ENCODE measurements at places on chromosomes 4 and X.

DNA sequence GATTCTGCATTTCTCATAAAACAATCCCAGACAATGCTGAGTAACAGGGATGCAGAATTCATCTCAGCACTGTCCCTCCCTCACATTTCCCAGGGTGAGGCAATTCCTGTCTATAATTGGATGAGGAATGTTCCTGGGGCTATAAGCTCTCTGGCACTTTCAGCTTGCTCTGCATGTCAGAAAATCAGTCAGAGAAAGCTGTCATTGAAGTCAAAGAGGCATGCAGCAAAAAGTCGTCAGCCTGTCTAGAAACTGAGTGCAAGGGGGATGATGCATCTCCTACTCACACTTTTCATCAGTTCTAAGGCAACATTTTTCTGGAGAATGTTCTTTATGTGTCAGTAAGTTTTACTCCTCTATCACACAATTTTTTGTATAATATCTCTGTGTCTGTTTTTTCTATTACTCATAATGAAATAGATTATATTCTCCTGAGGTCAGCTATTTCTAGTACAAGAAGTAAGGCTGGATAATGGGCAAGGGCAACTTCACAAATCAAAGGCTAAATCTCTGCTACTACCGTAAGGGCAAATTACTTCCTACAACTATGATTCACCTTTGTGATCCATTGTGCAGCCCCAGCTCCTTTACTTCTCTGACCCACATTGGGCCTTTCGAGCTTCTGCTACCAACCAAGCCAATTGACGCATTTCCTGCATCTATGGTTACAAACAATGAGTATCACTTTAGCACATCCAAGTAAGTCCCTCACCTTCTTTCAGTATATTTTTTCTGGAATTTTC is 56.0 kb downstream of the TASL start:
- DNase-seq = peak; percentile 89

DNA sequence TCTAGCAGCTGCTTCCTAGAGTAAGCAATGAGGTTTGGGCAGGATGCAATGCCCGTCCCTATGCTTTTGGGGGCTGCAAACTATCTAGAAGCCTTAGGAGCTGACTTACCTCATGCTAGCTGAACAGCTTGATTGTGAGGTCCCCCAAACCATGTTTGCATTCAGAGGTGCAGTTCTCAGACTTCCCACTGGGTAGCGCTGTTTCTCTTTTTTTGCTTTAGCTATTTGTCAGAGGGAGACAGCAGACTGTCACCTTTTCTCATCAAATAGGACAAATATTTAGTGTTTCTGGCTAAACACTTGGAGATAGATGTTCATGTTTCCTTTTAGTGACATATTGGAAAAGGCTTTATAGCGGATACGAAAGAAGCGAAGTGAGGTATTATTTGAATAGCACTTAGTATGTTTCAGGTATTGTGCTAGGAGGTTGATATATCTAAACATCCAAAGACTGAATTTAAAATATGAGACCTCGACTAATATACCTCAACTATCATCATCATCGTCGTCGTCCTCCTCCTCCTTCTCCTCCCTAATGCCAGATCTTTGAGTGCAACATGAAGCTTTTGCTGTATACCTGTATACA is 18.7 kb upstream of the TMEM192 start:
- DNase-seq = peak; percentile 59

DNA sequence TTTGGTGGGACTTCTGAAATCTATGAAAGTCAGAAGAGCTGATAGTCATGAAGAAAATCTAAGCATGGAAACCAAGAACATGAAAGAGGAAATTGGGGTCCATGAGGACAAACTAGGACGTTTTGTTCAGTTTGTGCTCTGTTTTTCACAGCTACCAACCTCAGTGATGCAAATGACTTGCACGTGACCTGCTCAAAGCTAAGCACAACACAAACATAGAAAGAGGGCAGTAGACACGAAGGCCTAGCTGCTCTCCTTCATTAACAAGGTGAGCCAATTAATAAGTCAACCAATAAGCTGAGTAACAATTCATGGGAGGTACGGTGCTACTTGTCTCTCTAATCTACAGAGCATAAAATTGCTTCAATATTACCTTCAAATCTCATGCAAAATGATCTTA is 684.1 kb downstream of the TRAM1L1 start:
- no peak for DNase-seq

GRCh38 chr4:53089936-53090729 is 228.0 kb downstream of the RASL11B start:
- DNase-seq = peak; percentile 27

GRCh38 chr4:69051576-69051943 is 44.7 kb upstream of the UGT2B7 start:
- DNase-seq = no peak

- DNase-seq = no peak
These were observed 405.2 kb downstream of the FAT4 start for GRCh38 chr4:125719987-125720386.

DNA sequence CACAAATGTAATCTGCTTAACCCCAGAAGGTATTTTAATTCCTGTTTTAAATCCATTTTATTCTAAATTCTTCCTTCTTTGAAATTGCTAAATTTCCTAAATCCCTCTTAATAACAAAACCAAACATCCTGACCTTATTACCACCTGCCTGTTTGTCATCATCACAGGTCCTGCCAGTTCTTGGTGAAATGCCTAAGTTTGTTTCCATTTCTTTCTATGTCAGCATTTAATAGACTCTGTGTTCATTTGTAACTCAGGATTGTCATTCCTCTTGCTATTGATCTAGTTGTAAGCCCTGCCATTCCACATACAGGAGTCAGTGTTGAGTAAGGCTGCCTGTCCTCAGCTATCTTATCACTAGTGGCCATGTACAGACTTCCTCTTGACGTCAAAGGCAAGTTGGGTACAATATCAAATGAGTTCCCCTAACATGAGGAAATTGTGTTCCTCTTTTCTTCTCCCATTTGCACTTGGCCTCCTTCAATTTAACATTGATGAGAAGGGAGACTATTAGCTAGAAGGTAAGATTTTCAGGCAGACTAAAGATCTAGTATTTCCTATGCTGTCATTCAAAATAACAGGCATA is 440.1 kb downstream of the AFF2 start:
- DNase-seq = no peak

DNA sequence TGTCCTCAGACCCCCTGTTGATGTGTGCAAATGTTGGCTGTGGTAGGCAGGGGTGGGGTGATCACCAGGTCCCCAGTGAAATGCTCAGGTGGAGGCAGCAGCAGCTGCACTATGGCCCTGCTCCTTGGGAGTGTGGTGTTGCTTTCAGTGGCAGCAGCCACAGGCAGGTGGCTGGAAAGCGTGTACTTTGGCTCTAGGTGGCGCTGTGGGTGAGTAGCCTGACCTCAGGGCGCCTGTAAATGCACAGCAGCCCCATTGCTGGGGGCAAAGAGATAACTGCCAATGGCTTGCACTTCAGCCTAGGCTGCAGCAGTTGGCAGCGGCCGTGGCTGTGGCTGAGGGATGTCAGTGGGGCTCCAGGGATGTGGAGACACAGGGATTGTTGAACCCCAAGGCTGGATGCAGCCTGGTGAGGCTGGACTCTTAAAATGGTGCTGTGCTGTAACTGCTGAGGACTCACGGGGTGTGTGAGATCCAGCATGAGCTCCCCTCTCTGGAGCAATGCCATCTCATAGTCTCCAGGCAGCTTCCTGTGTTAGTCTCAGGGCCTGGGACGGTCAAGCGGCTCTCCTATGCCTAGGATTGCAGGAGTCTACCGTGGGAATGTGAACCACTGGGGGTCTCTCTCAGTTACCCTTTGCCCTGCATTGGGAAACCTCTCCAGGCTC is 421.7 kb upstream of the HTR2C start:
- no peak for DNase-seq

DNA sequence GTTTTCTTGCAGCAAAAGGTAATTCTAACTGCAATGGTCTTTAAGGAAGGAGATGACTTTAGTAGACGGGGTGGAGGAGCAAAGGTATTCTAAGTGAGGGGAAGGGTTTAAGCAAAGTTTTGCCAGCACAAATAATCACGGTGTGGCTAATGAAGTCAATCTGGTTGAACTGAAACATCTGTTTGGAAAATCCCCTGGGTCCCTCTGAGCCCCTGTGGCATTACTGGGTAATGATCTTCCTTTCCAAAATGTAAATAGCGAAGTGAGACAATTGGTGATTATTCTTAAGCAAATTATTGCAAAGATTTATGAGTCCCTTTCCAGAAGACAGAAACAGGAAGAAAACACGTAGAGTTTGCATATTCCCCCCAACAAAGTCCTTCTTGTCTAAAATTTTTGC is 47.2 kb downstream of the FGFBP1 start:
- no peak for DNase-seq

DNA sequence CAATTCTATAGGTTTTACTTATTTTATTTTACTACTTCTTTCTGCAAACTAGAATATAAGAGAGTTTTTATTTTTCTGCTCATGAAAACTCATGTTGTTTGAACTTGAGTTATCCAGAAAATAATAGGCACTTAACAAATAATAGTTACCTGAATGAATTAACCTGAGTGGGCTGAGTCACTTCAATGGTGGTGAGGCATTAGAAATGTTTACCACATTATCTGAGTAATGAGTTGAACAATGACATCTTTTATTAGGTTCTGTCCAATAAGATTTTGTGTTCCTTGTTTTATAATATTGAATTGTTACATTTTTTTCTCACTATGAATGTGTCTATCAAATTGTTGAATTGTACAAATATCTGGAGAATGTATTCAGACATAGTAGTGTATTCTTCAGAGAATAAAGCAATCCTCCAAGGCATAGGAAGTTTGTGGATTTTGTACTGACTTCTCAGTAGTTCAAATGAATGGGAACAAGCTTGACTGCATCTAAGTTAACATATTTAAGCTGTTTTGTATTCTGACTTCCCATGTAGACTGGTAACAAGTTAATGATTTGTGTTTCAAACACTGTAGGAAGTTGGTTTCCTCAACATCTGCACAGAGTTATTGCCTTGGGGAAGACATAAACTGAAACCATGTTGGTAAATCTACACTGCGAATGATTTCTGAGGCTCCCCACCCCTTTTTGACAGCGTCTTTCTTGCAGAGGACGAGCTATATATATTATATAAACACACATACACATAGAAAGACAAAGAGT is 1808.9 kb upstream of the TENM3 start:
- no peak for DNase-seq

- peak; percentile 68 for DNase-seq
These were observed 298.1 kb downstream of the PDGFC start for GRCh38 chr4:156673483-156673882.

GRCh38 chr4:118716304-118716703 is 31.1 kb downstream of the METTL14 start:
- DNase-seq = no peak

DNA sequence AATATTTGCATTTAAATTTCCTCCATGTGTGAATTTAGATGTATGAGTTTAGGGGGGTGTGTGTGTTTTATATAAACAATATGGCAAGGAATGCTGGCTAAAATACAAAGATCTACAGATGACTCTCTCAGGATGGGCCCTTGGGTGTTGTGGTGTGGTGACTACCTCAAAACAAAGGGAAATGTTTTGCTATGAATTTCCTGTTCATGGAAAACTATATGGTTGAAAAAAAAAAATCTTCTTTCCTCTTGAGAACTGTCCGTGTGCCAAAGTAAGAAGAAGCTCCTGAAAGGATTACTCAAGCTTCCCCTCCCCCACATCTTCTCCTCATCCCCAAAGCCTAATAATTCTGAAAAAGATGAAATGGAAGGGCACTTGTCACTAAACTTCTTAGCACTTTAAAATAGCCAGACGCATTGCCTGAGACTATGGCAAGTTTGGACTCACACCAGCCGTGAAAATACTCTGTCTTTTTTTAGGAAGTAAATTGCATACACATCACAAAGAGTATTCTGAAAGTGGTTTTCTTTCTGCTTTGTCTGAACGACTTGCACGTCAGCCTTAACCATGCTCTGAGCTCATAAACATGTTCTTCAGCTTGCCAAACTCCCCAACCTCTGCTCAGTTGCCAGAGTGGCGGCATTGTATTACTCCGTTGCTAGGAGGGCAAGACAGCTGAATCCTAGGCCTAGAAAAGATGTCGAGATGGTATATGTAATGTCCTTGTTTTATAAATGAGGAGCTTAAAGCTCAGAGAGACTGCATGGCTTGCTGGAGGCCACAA is 250.4 kb upstream of the JADE1 start:
- DNase-seq = peak; percentile 69

DNA sequence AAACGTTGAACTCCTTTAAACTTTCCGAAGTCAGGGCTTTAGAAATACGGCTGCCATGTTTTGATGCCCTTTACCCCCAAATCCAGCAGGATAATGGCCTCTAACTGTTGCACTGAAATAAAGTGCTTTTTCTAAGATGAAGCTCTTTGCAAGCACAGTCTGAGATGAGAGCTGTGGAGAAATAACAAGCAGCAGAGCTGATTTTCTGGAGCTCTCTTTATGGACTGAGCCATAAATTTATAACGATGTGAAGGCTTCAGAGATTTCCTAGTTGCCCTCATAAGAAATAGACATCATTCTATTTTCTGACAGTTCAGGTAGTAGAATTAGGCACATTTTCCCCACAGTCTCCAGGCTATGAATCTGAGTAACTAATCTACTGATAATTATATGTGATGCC is 567.3 kb downstream of the PDHA2 start:
- DNase-seq = no peak

- no peak for DNase-seq
These were observed 14.4 kb downstream of the IL21 start for GRCh38 chr4:122606364-122607043.

DNA sequence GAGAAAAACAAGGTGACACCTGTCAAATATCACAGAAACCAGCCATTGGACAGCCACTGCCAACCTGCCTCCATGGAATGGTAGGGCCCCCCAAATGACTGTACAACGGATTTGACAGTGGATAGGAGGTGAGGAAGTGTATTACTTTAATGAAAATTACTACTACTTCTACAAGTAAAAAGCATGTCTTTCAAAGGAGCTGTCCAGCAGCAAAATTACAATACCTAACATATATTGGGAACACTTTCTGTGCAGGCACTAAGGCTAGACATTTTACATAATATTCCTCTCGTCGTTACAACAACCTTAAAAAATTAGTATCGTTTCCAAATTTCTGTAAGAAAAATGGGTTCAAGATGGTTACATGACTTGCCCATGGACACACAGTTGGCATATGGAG is 14.9 kb downstream of the PPP3CA start:
- DNase-seq = peak; percentile 21

DNA sequence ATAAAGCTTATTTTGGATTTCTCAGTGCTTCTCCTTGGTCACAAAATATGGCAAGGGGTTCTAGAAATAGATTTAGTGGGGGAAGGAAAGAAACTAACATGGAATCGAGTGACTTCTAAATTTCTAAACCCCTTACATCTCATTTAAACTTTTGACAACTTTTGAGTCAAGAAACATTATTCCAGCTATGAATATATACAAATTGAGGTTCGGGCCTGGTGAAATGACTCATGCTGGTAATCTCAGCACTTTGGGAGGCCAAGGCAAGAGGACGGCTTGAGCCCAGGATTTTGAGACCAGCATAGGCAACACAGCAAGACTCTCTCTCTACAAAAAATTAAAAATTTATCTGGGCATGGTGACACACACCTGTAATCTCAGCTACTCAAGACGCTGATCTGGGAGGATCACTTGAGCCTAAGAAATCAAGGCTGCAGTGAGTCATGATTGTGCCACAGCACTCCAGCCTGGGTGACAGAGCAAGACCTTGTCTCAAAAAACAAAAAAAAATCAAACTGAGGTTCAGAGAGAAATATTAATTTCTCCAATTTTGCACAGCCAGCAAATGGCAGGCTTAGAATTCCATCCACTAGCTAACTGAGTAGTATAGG is 99.8 kb downstream of the ANXA3 start:
- DNase-seq = no peak

Measured in EH (cell line).